Urinary bladder (tissue), 4 donors: ENCODE measurements at places on chromosomes 6 and 20.

- no peak for DNase-seq
These were observed 277.7 kb upstream of the RIMS1 start for GRCh38 chr6:71608646-71609045.

- DNase-seq: no peak
These were observed 131.0 kb downstream of the TSHZ2 start for GRCh38 chr20:53103124-53103523.

GRCh38 chr6:103797738-103798137 lies 1062.0 kb downstream of the HACE1 start:
- DNase-seq: no peak

DNA sequence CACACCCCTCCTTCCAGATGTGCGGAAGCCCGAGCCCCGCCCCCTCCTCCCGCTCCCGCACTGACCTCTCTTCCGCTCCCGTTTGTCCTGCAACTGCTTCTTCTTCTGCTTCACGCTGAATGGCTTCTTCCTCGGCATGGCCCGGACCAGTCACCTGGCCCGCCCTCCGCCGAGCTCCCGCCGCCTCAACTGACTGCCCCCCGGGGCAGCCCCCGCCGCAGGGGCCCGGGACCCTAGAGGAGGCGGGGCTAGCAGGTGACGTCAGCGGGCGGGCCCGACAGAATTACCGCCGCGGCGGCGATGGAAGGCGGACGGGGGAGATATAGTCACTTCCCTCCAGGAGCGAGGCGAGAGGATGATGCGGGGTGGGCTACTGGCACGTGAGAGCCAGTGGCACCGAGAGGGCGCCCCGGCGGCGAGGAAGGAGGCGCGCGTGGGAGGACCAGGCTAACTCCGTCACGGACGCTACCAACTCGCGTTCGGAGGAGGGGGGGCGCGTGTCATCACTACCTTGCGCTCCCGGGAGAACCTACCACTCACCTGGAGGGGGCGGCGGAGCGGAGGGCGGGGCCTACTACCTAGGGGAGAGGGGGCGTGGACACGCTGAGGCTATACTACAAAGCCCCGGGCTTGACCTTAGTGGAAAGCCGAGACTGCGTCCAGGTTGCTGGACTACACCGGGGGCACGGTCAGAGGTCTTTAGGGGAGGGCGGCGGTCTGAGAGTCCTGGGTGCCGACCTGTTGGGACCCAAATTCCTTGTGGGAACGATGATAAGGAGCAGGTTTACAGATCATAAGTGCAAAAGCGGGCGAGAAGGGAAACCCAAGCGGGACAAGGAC lies at the start of gene GNL1:
TSS of gene GNL1 (minus strand) at position 424 of the 840 bp plus-strand sequence. CDS start at position 138, 286 bp downstream.
- DNase-seq: peak; percentile 83

DNA sequence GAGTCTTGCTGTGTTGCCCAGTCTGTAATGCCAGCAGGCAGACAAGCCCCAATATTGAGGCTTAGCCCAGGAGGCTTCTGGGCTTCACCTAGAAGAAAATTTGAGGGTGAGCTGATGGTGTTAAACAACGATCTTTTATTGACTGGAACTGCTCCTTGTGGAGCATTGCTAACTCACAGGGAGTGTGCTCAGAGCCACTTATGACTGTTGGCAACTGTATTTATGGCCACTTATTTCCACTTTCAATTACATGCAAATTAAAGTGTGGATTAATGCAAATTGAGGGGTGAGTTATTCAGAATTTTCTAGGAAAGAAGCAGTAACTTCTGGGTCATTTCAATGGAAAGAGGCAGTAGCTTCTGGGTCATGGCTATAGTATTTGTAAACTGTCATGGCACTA lies 317.2 kb upstream of the FKBP1C start:
- DNase-seq: no peak

DNA sequence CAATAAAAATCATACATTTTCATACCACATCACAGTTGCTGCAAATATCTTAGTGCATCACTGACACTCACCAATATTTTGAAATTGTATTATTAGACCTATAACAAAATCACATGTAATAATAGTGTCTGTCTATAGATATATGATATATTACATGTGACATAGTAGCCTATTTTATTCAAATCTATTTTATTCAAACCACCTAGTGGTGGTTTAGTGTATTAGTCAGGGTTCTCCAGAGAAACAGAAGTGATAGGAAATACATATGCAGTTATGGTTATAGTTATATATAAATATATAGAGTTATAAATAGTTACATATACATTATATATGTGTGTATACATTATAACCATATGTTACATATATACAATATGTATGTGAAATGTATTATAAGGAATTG lies 366.5 kb upstream of the ARID1B start:
- no peak for DNase-seq

DNA sequence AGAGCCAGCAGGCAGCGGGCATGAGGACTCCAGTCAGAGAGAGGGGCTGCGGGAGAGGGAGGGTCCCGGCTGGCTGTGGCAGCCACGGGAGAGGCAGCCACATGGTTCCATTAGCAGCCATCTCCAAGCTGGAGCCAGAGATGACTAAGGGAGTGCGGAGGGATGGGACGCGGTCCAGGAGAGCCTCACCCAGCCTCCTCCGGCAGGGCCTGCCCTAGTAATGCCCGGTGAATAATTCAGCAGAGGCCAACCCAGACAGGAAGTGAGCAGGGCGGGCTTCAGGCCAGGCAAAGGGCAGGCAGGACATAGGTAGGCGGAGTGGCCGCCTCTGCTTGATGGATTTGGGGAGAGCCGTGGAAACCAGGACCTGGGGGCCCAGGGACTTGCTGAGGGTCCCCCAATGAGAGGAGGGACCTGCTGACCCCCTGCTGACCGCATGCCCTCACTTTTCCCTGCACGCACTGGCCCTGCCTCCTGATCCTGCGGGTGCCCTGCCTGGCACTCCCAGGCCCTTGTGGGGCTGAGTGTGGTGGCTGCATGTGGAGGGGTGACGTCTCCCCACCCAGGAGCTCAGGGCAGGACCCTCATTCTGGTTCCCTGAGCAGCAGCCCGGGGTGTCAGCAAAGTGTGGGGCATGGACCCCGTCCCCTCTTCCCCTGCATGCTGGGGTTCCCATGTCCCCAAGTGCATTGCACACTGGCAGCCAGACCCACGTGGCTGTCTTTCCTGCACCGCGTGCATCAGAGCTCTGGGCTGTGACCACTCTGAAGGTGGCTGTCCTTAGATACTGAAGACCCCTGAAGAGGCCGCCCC lies 51.8 kb upstream of the SLCO4A1 start:
- no peak for DNase-seq

GRCh38 chr6:111958534-111958933 lies 85.3 kb upstream of the FYN start:
- no peak for DNase-seq

- no peak for DNase-seq
These were observed 4.9 kb downstream of the MTCH1 start for GRCh38 chr6:36980876-36981619.

GRCh38 chr6:112475083-112475482 lies 128.0 kb downstream of the RFPL4B start:
- no peak for DNase-seq

- no peak for DNase-seq
These were observed 322.7 kb downstream of the SYNE1 start for GRCh38 chr6:152314483-152314832.

- DNase-seq: no peak
These were observed 18.5 kb downstream of the ZBP1 start for GRCh38 chr20:57601737-57602136.

DNA sequence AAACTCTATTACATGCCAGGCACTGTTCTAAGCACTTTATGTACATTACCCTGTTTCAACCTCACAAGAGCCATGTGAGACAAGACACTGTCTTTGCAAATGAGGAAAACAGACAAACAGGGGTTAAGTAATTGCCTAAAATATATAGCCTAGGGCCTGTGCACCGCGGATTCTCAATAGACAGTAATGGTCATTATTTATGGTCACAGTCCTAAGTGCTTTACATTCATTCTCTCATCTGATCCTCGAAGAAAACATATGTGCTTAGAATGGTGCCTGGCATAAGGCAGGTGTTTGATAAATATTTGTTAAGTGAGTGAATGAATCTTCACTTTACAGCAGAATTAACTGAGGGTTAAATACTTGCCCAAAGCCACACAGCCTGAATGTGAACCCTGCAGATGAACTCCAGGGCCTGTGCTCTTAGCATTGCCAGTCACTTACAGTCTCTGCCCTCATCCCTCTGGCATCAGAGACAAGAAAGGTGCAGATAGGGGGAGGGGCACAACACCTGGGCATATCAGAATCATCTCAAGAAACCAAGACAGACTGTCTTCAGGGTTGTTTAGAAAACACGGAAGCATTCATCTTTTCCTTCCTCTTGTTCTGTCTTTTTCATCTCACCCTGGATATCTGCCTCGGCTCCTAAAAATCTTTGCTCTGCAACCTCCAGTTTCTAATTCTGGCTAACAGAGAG lies 92.8 kb upstream of the SASH1 start:
- no peak for DNase-seq

DNA sequence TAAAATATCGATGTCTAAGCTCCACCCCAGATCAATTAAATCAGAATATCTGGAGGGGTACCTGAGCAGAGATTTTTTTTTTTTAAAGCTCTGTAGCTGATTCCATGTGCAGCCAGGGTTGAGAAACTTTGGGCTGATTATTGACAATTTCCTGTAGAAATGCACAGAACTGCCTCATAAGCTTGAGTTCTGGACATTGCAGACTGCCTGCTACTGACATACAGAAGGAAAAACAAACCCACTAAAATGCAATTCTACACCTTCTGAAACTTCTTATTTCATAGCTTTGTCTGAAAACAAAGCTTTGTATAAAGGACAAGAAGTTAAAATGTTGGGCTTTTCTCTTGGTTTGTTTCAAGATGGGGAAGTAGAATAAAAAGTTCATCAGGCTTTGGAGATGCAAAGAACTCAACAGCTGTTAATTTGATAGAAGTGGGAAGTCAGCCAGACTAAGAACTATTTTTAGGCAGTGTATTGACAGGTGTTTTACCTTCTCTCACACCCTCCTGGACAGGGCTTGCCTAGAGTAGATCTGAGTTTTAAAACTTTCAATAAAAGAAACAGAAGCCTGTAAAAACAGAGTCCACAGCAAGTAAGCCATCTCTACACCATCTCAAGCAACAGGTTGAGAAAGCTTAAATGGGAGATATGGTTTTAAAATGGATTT lies 147.7 kb downstream of the KCNQ5 start:
- DNase-seq: no peak

DNA sequence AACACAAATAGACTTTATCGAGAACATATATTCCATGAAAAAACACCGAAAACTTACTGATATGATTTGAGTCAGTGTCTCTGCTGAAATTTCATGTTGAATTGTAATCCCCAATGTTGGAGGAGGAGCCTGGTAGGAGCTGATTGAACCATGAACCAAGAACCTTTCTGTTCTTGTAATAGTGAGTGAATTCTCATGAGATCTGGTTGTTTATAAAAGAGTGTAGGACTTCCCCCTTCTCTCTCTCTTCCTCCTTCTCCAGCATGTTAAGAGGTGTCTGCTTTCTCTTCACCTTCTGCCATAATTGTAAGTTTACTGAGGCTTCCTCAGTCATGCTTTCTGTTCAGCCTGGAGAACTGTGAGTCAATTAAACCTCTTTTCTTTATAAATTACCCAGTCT lies 1289.3 kb upstream of the CITED2 start:
- DNase-seq: no peak

DNA sequence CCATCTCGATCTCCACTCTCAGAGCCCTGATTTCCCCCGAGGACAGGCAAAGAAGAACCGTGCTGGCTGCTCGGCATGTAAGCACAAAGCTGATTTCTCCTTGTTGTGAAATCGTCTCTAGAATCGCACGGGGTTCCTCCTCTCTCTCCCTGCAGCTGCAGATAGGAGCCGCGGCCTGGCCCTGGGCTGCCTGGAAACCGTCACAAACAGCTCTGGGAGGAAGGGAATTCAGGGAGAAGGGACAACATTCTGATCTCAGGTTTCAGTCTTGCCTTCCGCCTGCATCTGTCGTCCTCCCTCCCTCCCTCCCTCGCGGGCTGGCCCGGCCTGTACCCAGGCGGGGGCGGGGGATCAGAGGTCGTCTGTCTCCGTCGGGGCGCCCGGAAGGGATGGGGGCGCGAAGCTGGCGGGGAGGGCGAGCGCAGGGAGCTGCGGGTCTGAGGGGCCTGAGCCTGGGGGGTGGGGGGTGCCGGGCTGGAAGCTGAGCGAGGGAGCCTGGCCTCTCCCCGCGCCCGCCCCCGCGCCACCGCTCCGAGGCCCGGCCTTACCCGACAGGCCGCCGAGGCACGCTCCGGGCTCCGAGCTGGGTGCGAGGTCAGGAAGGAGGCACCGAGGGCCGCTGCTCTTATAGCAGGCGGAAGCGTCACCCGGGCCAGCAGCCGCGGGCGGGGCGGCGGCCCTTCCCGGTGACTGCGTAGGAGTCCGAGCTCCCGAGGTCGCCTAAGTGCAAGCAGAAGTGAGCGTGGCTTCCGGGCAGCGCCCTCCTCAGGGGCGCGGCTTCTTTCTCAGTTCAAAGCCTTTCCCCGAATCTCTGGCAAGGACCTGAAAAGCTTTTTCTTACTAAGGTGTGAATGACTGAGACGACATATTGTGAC lies at the start of gene SERPINB1:
TSS of gene SERPINB1 (minus strand) at position 600 of the 875 bp plus-strand sequence. CDS start 1,277 bp downstream, outside the sequence.
- DNase-seq: no peak

DNA sequence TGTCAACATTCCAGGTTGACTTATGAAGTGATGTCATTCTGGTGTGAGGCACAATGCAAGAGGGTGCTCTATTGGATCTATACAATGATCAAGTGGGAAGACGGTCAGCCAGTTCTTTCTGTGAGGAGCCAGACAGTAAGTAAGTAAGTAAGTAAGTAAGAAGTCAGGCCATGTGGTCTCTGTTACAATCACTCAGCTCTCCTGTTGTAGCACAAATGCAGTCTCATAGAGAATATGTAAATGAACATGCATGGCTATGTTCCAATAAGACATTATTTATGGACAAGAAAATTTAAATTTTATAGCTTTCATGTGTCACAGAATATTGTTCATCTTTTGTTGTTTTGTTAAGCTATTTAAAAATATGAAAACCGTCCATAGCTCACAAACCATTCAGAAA lies 399.7 kb downstream of the BTBD3 start:
- no peak for DNase-seq

DNA sequence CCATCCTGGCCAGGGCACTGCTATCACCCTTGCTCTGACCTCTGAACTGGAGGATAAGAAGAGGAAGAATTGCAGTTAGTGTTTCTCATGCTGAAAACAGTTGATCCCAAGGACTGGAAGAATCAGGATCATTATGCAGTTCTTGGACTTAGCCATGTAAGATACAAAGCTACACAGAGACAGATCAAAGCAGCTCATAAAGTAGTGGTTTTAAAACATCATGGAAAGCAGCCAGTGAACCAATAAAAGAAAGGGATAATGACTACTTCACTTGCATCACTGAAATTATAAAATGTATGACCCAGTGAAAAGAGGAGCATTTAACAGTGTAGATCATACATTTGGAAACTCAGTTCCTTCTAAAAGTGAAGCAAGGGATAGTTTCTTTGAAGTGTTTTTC lies 47.7 kb downstream of the DNAH8 start:
- peak; percentile 26 for DNase-seq

- DNase-seq: no peak
These were observed 7.3 kb downstream of the TFB1M start for GRCh38 chr6:155306958-155307357.

- no peak for DNase-seq
These were observed 126.8 kb upstream of the BEND6 start for GRCh38 chr6:56827908-56828649.

- DNase-seq: no peak
These were observed 32.7 kb downstream of the LRRC1 start for GRCh38 chr6:53827531-53827930.

- DNase-seq: no peak
These were observed 714.6 kb downstream of the CD109 start for GRCh38 chr6:74410630-74411029.

GRCh38 chr6:85092226-85092625 lies 327.8 kb upstream of the TBX18 start:
- no peak for DNase-seq
